Stimulated activated CD8-positive, alpha-beta memory T cell treated with anti-CD3 and anti-CD28 coated beads, Interleukin-7, amount 100 ng/mL, for 24 hours (primary cell): ENCODE measurements at places on chromosomes 7 and 10.
A peak's percentile ranks its signal among the peaks of the same experiment; 100 is the strongest.

DNA sequence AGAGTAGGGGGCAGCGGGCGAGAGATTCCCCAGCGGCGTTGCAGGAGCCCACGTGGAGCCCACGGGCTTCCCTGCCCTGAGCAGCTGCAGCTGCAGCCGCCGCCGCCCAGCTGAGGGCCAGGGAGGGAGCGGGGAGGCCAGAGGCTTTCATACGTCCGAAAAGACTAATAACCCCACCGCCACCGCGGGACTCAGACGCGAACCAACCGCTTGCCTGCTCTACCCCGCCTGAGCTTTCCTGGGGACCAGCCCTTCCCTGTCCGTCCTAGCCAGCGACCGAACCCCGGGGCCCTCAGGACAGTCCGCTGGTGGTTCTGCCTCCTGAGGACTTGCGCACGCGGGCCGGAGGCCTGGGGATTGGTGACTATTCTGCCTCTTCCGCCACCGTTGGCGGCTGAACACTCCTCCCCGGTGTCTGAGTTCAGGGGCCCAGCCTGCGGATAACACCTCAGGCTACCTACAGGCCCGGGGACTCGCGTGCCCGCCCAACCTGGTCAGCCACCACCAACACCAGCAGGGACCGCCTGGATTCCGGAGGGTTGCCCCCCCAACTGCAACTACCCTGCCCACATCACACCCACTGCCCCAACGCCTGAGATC lies 18.4 kb downstream of the IFT22 start:
- DNase-seq = no peak

DNA sequence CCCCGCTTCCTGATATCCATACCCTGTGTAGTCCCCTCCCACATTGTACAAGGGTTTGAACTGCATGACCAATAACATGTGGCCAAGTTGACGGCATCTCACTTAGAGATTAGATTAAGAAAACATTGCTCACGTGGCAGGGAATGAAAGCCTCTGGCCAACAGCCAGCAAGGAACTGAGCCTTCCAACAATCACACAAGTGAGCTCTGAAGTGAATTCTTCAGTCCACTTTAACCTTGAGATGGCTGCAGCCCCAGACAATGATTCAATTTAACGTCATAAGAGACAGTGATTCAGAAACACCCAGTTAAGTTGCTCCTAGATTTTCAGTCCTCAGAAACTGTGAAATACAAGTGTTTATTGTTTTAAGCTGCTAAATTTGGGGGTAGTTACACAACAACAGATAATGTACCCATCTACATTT lies 165.9 kb upstream of the PLXNA4 start:
- DNase-seq = no peak

DNA sequence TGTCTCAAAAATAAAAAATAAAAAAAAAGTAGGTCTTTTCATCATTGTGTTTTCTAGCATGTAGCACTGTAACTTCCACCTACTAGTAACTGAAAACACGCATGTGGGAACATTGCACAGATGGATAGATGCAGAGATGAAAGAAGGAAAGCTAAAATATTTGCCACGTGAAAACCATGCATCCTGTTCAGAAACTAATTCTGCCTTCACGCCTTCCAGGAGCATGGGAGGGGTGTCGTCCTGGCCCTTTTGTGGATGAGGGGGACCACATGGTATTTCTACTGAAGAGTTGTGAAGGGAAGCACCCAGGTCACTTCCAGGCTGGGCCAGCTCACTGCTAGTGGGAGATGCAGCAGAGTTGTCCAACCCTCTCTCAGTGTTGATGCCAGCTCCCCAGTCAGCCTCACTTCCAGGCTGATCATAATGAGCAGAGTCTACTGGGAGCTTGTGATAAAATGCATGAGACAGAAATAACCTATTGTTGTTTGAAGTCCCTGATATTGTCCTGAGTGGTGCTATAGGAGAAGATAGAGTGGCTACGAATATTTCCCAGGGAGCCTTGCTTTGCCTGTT lies 287.1 kb upstream of the CELF2 start:
- DNase-seq = no peak

DNA sequence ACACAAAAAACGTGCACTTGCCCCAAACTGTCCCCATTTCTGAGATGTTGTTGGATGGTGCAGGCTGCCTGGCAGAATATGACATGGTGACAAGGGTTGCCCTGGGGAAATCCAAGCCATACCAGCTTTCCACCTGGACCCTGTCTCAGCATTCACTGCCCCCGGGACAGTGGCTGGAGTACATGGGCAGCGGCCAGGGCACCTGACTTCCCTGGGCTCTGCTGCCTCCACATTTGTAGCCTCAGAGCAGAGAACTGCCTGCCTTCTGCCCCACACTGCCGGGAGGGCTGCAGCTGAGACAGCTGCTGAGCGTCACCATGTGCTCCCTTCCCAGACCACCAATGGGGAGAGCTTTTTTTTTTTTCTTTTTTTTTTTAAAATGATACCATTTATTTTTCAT lies 222.9 kb upstream of the ZNF32 start:
- DNase-seq = no peak

GRCh38 chr7:155352076-155352752 lies 54.5 kb downstream of the INSIG1 start:
- DNase-seq = no peak

DNA sequence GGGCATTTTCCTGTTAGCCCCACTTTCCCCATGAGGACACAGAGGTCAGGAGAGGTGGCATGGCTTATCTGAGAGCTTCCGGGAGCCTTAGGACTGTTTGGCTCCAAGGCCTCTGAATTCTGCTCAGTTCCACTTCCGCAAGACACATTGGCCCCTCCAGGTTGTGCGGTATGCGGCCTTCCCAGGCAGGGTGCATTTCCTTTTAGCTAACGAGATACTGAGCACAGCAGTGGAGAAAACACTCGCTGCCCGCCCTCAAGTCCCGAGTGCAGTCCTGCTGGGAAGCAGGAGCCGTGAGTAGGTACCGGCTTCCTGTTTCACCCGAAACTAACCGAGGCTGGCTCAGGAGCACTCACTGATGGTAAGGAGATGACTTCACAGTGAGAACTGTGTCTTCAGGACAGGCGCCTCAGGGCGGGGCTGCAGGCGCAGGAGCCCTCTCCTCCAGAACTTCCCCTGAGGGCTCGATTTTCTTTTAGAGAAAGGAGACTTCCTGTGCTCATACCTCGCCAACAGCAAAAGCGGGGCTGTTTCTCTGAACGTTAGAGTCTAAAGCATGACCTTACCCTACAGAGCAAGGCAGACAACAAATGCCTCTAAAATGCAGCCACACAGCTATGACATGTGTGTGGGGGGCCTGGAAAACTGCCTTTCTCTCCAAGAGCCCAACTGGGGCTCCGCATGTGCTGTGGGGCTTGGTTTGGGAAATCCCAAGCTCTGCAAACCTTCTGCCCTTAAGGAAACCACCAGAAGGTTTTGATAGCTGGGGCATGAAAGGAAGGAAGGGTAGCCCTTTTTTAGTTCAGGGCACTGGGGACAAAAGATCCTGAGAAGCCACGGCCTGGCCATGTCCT lies 25.9 kb downstream of the RGS10 start:
- DNase-seq = no peak

DNA sequence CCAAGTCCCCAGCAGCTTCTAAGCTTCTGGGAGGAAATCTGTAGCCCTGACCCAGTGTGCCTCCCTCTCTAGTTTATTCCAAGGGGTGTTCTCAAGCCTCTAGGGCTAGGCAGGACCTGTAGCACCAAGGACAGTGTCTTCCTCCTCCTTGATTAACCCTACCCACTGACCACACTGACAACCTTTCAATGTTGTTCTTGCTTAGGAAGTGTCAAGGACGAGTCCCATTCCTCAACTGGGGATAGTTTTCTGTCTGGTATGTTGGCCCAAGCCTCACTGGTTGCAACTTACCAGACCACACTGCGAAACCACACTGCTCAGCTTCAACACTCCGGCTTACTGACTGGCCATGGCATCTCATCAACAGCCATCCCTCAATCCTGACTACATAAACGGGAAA lies 100.0 kb downstream of the RNF216 start:
- no peak for DNase-seq

- no peak for DNase-seq
These were observed 7.1 kb upstream of the ZNF117 start for GRCh38 chr7:64997927-64998391.

DNA sequence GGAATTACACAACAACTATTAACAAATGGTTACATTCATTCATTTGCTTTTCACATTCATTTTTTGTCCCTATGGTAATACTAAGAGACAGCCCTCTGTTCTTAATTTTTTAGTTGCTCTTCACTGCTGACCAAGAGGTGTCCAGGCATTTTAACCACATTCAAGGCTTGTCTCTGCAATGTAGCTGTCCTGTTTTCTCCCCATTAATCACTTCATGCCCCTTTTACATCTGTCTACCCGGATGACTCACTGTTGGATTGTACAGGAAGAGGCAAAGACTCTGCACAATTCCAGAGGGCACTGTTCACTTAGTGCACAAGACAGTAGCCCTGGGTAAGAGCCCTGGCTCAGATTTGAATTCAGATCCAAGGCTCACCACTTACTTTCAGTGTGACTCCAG lies 168.5 kb downstream of the NOC3L start:
- no peak for DNase-seq

DNA sequence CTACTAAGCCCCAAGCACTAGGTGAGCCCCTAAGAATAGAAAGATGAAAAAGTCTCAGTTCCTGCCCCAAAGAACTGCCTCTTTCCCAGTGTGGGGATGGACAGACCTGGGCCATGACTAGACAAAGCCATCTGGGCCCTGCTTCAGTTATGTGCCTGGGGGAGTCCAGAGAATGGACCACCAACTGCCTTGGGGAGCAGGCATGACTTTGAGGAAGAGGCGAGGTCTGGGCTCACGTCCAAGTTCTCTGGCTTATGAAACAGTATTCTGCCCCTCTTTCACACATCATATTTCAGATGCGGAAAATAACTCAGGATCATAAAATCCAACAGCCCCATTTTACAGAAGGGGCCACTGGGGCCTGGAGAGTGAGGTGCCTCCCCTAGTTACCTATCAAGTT lies 80.3 kb downstream of the PLXNA4 start:
- DNase-seq = no peak

- no peak for DNase-seq
These were observed 306.8 kb downstream of the CNTNAP2 start for GRCh38 chr7:146423446-146423845.

DNA sequence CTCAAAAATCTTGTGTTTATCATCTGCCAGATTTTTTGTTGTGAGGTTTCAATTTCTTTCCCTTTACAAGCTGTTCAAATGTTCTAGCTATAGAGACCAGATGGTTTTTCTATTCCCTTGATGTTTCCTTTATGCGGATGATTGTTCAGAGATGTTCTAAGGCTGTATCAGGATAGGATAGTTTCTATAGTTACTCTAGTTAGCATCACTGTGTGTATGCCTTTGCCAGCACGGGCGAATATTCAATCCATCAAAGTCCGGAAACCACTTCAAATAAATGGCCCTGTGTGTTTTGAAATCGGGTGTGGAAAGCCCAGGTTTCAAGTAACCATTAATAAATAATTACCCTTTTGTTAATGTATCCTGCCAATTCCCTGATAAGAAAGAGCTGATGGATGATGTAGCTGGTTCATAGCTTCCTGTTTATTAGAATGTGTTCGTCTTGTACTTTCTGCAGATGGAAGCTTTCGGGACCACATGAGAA lies 149.8 kb upstream of the PRKCQ start:
- no peak for DNase-seq

- DNase-seq = no peak
These were observed 2.6 kb downstream of the ST7 start for GRCh38 chr7:116955801-116956476.

DNA sequence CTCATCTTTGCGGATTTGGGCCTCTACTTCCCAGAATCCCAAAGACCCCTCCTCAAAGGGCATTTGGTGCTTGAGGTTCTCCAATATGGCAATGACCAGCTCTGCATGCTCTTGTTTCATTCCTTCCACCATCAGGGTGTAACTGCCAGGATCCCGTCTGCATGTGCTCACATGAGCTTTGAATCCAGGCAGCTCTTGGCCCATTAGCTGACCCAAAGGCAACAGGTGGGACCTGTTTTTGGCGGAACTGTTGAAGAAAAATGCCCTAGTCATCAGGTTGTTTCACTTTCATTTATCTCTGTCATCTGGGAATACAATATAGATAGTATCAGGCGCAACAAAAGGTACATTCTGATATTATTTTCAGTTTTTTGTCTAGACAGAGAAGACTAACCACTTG lies 159.1 kb upstream of the TCF7L2 start:
- DNase-seq = no peak

DNA sequence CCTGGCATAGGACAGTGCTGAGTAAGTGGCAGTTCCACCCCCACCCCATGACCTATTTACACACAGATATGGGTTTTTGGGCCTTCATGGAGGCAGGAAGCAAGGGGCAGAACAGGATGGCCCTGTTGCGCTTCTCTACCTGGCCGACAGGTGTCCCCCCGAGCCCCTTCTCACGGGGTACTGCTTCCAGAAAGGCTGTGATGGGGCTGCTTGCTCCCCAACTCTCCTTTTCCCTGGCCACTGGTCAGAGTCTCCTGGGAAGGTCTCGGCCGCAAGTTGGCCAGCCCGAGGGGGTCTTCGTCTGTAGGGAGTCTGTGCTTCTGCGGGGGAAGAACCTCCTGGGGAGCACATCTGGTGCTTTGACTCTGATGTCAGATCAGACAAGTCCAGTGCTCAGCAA lies 139.8 kb upstream of the TNS3 start:
- no peak for DNase-seq

GRCh38 chr10:3834404-3834803 lies 49.4 kb upstream of the KLF6 start:
- no peak for DNase-seq

- DNase-seq = peak; percentile 46
These were observed 42.3 kb downstream of the NOC3L start for GRCh38 chr10:94320285-94320914.

GRCh38 chr10:121240011-121240410 lies 358.2 kb downstream of the FGFR2 start:
- no peak for DNase-seq

GRCh38 chr7:22426463-22427094 lies 69.6 kb upstream of the RAPGEF5 start:
- DNase-seq = no peak
